Breast epithelium (tissue), 4 donors: ENCODE measurements at places on chromosomes 2 and 18. TPM values are rescaled to one million over a fixed set of nuclear protein-coding genes. Genes with fewer than 3 reads are reported as not detected.

The UGT1A3 gene
- total RNA-seq = 0.16 TPM

The SS18 gene
- total RNA-seq = 148 TPM

The MCFD2 gene
- total RNA-seq = 94.8 TPM

The TEKT4 gene
- total RNA-seq = not detected

The SALL3 gene
- total RNA-seq = not detected
